Esophagus squamous epithelium (tissue), 5 donors: ENCODE measurements at places on chromosomes 11 and 22. TPM values are rescaled to one million over a fixed set of nuclear protein-coding genes. Genes with fewer than 3 reads are reported as not detected.

Gene CBL
- total RNA-seq: 11.8 TPM

Gene OR8D4
- total RNA-seq: not detected

Gene KDM4E
- total RNA-seq: not detected

Gene OR10A2
- total RNA-seq: not detected

Gene OMP
- not detected for total RNA-seq
